ENCODE measurements at places on chromosomes 16 and 17. TPM values are rescaled to one million over a fixed set of nuclear protein-coding genes. Genes with fewer than 3 reads are reported as not detected.

SULT1A3 gene
- 1.0 TPM for total RNA-seq

CBFA2T3 gene
- 1.1 TPM for total RNA-seq

KRT12 gene
- not detected for total RNA-seq

MT1B gene
- not detected for total RNA-seq

ASGR2 gene
- total RNA-seq, result not detected

KRTAP4-6 gene
- not detected for total RNA-seq

CASKIN2 gene
- 3.8 TPM for total RNA-seq

HOXB4 gene
- total RNA-seq, result under 0.01 TPM

NOTUM gene
- total RNA-seq, result not detected

All from nasal cavity respiratory epithelium epithelial cell of viscerocranial mucosa (primary cell).